ENCODE measurements at places on chromosomes 7 and 10. TPM values are rescaled to one million over a fixed set of nuclear protein-coding genes. Genes with fewer than 3 reads are reported as not detected.

RARRES2 gene
- polyA plus RNA-seq, result not detected

ADAM12 gene
- not detected for polyA plus RNA-seq

RABGEF1 gene
- polyA plus RNA-seq, result 26.8 TPM

GTPBP10 gene
- polyA plus RNA-seq, result 35.7 TPM
